Activated T-helper 1 cell treated with anti-CD3 and anti-CD28 coated beads, Interleukin-2, amount 50 U/mL, for 16 hours (primary cell): ENCODE measurements at places on chromosomes 5 and 9.

- no peak for DNase-seq
Observed at GRCh38 chr5:6506611-6507010, 58.0 kb downstream of the UBE2QL1 start.

DNA sequence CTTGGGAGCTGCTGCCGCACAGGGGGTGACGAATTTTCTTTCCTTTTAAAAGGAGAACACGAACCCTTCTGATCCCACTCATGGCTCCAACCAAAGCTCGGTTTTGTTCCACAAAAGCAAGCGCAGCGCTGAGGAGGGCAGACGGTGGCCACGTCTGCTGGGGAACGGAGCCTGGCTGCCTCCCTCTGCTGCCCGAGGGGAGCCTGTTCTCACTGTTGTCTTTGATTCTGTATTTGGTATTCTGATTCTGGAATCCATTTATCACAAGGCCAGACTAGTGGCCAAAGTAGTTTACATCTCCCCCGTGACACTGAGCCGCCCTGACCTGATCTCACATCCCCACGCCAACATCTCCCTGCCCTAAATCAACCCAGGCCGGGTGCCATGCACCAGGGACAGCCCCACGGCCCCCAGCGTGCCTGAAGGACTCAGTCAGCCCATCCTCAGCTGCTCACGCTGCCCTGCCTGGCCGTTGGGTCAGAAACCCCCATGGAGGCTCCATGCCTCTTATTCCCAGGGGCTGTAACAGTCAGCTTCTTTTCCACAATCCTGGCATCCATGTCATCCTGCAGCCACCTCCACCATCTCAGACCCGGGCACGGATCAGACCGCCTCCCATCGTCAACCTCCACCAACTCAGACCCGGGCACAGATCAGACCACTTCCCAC lies 6.7 kb upstream of the NSMF start:
- DNase-seq, result no peak

GRCh38 chr5:80919678-80920196 lies 40.4 kb upstream of the RASGRF2 start:
- no peak for DNase-seq

GRCh38 chr5:10288592-10289219 lies 19.0 kb downstream of the CMBL start:
- DNase-seq, result peak; percentile 14

DNA sequence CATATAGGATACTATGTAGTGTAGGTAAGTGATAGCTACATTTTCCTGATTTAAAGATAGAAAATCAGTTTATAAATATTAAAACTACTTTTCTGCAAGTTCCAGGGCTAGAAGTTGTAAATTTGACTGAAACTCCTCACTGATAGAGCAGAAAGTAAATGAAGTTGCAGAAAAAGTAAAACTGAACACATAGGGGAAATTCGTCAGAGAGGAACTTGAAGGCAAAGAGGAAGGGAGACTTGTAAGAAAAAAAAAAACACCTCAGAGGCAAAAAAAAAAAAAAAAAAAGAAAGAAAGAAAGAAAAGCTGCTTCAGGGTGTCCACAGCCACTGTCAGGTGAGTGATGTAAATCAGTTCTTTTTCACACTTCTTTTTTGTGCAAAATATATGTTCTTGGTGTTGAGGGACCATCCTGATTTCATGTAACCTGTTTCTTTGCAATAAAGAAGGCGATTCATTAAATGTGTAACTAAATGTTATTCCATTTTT lies 336.2 kb upstream of the ZNF462 start:
- DNase-seq, result no peak

- DNase-seq, result no peak
Observed at GRCh38 chr5:91632871-91633270, 249.8 kb upstream of the ARRDC3 start.

DNA sequence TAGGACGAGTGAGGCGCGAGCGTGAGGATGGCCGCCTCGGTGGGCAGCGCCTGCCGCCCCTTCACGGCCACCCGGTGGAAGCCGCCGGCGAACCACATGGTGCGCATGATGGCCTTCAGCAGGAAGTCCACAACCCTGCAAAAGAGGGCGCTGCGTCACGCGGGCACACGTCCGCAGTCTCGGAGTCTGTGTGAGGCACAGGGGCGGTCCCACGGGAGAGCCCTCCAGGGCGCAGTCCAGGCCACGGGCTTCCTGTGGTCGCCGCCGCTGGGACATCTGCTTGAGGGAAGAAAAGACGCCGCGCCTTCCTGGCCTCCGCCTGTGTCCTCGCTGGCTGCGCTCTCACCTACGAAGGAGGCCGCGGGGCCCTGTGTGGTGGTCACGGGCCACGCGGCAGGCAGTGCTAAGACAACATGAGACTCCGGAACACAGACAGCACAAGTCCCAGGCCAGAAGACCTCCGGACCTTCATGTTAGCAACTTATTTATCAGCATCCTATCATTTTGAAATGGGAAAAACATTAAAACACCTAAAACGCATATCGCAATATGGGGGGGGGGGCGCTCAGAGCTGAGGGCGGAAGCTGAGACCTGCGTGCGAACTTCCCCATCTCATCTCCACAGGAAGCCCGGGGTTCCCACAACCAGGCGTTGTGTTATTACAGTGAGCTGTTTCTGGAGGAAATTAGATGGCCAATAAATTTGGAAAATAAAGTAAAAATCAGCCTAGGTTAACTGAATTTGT lies 28.8 kb downstream of the LPCAT1 start:
- no peak for DNase-seq

GRCh38 chr5:177471610-177472356 lies 1.7 kb downstream of the DBN1 start:
- DNase-seq, result no peak

GRCh38 chr9:135300346-135301141 lies 179.0 kb upstream of the PPP1R26 start:
- no peak for DNase-seq

DNA sequence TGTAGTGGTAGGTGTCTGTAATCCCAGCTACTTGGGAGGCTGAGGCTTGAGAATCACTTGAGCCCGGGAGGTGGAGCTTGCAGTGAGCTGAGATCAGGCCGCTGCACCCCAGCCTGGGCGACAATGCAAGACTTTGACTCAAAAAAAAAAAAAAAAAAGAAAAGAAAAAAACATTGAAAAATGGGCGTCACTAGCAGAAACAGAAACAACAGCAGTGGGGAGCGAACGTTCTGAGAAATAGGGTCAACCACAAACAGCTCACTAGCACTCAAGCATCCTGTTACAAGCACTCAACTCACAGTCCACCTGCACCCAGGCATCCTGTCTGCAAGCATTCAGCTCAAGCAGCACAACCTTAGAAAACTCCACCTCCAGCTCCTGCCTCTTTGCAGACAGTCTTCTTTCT lies 17.2 kb downstream of the TRIM14 start:
- DNase-seq, result peak; percentile 55

- DNase-seq, result no peak
Observed at GRCh38 chr5:105616599-105616998, 2054.0 kb upstream of the NUDT12 start.

DNA sequence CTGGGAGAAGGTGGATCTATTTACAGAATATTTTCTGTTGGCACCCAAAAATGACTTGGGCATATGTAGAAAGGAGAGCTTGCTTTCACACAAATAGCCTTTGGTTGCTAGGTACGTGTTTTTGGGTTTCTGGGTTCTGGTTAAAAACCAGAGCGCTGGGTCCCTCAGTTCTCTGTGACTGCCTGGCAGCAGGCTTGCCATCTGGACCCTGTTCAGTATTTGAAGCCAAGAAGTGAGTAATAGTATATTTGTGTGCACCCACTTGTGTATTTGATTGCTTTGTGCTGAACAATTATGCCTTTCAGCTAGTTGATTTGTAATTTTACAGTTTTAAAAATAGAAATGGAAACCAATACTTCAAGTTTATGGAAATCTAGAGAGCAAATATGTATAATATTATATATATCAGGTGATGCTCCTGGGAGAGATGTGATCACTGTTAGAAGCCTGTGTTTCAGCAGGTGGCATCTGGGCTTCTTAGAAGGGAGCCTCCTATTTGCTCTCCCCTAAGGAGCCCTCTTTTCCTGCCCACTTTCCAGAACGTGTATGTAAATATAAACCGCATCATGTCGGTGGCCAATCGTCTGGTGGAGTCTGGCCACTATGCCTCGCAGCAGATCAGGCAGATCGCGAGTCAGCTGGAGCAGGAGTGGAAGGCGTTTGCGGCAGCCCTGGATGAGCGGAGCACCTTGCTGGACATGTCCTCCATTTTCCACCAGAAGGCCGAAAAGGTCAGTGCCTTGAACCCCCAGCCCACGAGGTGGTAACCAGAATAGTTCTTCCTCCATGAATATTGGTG lies 153.6 kb downstream of the TRIO start:
- no peak for DNase-seq

DNA sequence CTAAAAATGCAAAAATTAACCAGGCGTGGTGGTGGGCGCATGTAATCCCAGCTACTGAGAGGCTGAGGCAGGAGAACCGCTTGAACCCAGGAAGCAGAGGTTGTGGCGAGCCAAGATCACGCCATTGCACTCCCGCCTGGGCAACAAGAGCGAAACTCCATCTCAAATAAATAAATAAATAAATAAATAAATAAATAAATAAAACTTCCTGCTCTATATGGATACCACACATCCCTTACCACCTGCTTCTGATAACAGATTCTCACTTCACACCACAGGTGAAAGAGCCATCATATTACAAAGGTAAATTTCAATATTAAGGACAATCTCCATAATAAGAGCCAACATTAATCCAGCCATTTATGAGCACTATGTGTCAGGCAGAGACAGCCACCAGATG lies 9.4 kb upstream of the PWWP2A start:
- no peak for DNase-seq

DNA sequence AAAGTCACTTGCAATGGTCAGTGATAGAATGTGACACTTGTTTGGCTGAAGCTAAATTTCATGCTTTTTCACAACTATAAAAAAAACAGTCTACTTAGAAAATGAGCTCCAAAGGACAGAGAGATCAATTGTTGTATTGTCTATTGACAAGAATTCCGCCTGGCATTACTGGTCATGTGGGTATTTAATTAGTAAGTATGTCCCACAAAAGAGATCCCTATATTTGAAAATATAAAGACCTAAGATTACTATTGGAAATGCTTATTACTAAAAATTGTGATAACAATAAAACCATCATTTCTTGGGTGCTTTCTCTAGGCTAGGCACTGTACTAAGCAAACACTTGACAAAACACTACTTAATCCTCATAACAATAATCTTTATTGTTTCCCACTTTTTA lies 745.2 kb upstream of the C9orf72 start:
- DNase-seq, result no peak

- DNase-seq, result no peak
Observed at GRCh38 chr5:157347301-157348048, 81.6 kb downstream of the CYFIP2 start.

- DNase-seq, result no peak
Observed at GRCh38 chr5:180658774-180659564, 9.6 kb upstream of the FLT4 start.

- no peak for DNase-seq
Observed at GRCh38 chr5:159797261-159797970, 118.9 kb upstream of the ADRA1B start.

GRCh38 chr5:76488969-76489368 lies 85.9 kb downstream of the IQGAP2 start:
- DNase-seq, result no peak

DNA sequence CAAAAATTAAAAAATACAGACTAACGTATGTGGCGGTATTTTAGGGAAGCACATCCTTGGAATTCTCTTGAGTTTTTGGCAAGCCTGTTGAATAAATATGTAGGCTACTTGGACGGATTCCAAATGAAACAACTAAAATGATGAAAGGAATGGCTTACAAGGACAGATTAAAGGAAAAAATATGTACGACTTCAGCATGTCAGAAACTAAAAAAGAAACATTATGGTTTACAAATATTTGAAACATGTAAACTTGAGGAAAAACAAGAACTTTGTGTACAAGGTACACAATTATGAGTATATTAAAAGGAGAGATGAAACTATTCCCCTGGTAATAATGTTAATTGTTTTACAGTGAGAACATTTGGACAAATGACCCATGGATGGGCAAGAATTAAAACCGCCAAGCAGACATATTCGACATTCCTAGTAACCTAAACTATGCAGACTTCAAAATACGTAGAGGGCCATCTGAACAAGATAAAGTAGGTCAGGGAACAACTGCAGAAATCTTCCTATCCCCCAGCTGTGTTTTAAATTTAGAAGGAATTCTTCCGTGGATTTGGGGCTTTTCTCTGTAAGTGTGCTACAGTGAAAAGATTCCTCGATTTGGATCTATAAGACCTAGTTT lies 12.5 kb downstream of the EDIL3 start:
- no peak for DNase-seq

- no peak for DNase-seq
Observed at GRCh38 chr5:360257-361027, 38.9 kb downstream of the AHRR start.

DNA sequence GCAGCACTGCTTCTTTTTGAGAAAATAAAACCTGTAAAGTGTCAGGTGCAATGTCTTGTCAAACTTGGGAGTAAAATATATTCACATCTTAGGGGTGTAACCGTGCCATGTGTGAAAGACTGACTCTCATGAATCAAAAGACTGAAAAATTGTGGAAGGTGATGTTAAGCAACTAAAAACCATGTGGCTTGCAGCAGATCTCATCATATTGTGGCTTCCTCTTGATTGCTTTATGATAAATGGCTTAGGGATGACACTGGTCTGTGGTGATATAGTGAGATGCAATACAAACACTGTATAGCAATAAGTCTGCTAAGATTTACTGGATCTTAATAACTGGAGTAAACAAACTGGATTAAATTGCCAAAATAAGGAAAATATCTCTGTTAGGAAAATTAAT lies 321.6 kb downstream of the EDIL3 start:
- no peak for DNase-seq

- no peak for DNase-seq
Observed at GRCh38 chr9:122389799-122390481, 19.1 kb downstream of the PTGS1 start.

DNA sequence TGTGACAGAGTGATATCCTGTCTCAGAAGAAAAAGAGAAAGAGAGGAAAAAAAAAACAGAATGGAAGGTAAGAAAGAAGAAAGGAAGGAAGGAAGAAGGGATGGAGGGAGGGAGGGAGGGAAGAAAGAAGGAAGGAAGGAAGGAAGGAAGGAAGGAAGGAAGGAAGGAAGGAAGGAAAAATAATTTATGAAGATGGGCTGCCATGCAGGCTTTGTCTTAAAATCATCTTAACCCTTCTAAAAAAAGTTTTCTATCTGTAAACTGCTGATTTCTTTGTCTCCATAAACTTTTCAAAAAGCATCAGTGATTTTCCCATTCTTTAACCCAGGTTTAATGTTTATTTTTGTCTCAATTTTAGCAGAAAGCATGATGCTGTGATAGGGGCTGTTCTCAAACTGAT lies 1154.1 kb upstream of the CDH6 start:
- DNase-seq, result no peak

DNA sequence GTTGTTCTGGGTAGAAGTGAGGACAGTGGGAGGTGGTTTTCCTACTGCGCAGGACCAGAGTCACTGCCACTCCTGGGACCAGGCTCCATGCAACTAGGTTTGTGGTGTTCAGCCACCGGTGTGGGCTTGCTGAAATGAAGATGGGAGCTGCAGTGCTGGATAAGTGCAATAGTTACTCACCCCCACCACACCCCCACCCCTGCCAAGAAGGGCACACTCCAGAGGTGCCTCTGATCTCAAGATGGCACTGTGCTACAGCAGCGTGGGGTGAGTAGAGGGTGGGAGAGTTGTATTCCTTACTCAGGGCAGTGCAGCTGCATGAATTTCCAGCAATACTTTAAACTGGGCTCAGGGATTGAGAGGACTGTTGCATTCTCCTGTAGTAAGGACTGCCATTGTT lies 187.4 kb upstream of the TLX3 start:
- no peak for DNase-seq

GRCh38 chr9:93660352-93661046 lies 84.1 kb downstream of the PHF2 start:
- no peak for DNase-seq

GRCh38 chr9:75039009-75039408 lies 10.9 kb upstream of the CARNMT1 start:
- no peak for DNase-seq
